ENCODE measurements at places on chromosomes 3 and 15.

DNA sequence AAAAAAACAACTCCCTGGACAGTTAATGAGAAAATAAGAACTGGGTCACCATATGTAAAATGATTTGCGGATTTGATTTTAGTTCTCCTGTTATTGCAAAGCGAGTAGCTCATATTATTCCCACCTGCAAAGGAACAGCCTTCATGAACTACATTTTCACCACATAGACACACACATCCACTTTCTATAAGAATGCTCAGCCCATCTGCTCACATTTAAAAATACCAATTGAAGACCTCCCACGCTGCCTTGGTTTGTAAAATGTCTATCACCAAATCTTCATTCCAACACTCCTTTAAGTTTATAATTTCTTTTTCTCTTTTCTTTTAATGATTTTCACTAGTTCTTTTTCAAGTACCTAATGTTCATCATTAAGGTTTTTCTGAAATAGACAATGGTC, 148.6 kb downstream of the FGF12 start:
- no peak for DNase-seq

DNA sequence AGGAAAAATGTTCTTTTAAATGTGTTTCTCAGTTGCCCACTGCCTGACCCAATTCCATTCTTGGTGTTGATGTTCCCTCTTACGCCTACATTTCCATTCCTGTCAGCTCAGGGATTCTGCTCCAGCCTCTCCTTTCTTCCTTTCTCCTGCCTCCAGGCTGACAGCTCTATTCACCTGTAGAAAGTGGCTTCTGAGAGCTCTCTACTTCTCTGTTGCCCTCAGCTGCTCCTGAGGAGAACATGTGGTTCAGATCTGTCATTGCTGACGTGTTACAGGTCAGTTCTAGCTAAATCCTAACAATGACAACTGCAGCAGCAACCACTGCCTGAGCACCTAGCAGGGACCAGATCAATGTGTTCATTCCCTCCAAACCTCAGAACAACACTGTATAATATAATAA, 144.9 kb upstream of the PLAAT1 start:
- DNase-seq: no peak

- DNase-seq: peak; percentile 71
These were observed 72.2 kb downstream of the KLF13 start for GRCh38 chr15:31398677-31399301.

DNA sequence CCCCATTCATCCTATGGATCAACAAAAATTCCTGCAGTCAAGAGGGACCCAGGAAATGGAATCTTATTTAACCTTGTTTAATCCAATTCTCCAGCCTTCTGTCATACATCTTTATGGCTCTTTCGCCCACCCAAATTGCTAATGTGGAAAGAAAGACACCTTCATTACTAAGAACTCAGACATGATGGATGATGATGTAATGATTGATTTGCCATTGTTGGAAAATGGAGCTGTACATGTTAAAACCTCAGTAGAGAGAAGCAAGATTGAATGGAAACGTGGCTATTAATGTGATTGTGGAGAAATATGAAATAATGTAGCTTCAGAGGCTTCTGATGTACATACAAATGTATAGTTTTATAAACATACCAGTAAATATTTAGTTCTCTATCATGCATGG, 15.7 kb upstream of the PTPRG start:
- DNase-seq: no peak

- DNase-seq: no peak
These were observed 16.7 kb upstream of the SLC7A14 start for GRCh38 chr3:170602556-170602955.

Measured in activated effector memory CD4-positive, alpha-beta T cell treated with anti-CD3 and anti-CD28 coated beads, Interleukin-2, amount 50 U/mL, for 16 hours (primary cell).